ENCODE measurements at places on chromosomes 3 and 15.

DNA sequence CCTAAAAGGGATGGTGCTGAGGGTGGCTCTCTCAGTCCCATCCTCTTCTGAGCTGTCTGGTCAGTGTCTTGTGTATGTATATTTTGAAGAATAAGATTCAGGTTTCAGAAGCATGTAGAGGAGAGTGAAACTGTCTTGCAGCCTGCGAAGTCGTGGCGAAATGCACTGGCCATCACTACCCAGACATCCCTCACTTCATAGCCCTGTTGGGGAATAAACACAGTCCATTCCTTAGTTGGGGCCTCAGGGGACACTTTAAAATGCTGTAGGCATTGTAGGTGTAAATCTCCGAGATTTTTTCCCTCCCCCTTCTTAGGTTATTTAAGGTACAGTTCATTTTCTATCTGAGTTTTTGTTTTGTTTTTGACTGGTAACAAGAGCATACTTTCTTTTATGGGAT lies 93.8 kb downstream of the DNASE1L3 start:
- no peak for DNase-seq

GRCh38 chr15:88144921-88145653 lies 111.5 kb downstream of the NTRK3 start:
- no peak for DNase-seq

- DNase-seq, result no peak
Measured at GRCh38 chr3:33211444-33211843, 7.2 kb downstream of the SUSD5 start.

- no peak for DNase-seq
Measured at GRCh38 chr3:99319450-99319849, 318.9 kb upstream of the COL8A1 start.

DNA sequence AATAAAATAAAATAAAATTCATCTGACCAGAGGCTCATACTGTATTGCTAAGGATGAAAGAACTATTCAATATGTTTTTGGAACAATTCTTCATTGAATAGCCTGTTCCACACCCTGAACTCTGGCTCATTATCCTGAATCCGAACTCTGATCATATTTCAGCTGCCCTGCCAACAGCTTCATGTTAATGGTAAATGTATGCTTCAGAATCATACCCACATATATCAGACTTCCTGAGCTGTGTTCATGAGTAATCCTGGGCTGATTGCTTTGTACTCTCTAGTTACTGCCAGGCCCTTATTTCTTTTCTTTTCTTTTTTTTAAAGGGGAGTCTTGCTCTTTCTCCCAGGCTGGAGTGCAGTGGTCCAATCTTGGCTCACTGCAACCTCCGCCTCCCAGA lies 11.8 kb downstream of the INO80 start:
- no peak for DNase-seq

DNA sequence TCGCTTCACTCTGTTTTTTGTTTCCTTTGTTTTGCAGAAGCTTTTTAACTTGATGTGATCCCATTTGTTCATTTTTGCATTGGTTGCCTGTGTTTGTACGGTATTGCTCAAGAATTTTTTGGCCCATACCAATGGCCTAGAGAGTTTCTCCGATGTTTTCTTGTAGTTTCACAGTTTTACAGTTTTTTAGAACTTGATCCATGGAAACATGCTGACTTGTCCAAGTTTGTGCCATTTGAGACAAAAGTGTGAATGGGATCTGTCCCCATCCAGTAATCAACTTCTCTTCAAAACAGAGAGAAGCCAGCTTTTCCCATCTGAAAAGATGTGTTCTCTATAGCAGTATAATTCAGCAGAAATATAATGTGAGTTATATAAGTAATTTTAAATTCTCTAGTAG lies 266.5 kb upstream of the LRTM1 start:
- DNase-seq, result no peak

GRCh38 chr3:123724306-123724705 lies 139.5 kb upstream of the HACD2 start:
- DNase-seq, result no peak

DNA sequence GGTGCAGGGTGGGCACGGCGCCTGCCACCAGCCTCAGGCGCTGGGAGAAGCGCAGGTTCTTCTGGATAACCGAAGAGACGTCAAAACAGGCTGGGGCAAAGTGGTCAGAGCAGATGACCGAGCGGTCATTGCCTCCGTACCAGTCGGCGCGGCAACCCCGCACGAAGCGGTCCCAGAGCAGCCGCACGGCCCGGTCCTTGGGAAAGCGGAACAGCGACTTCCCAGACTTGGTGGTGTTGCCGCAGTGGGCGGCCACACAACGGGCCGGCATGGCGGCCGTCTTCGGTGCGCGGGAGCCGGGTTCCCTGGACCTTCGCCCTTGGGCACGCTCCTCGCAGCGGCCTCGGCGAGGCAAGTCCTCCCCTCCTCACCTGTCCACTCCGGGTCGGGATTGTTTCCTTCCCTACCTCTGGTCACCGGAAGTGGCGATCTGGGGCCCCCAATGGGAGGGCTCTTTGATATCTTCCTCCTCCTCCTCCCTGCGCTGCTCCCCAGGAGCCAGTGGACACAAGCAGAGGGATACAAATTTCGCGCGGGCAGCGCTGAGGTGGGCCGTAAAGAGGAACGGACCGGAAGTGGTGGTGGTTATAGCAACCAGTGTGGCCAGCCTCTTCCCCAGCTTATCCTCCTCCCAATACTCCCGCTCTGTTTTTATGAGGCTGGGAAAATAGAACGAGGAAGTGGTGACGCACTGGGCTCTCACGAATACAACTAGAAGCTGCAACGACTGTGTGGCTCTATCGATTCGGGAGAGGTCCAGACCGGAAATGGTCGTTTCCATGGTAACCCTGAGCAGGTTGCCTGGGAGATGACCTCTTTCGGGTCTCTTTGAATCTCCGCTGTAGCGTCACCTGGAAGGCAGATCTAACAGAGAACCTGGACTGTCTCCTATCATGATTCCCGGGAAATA lies at the start of the genes LRRC49 and THAP10:
LRRC49 (plus strand) TSS at position 825 of the 910 bp plus-strand sequence; CDS start at position 894, 69 bp downstream.
THAP10 (minus strand) TSS at position 432 of the 910 bp plus-strand sequence; CDS start at position 271, 161 bp downstream.
- peak; percentile 41 for DNase-seq

GRCh38 chr15:50813865-50814264 lies 48.4 kb upstream of the SPPL2A start:
- DNase-seq, result no peak

GRCh38 chr3:138675393-138675792 lies 66.8 kb downstream of the FAIM start:
- DNase-seq, result no peak

- DNase-seq, result no peak
Measured at GRCh38 chr3:153070511-153070868, 91.5 kb upstream of the RAP2B start.

GRCh38 chr15:34578283-34578674 lies 5.2 kb downstream of the GOLGA8B start:
- no peak for DNase-seq

DNA sequence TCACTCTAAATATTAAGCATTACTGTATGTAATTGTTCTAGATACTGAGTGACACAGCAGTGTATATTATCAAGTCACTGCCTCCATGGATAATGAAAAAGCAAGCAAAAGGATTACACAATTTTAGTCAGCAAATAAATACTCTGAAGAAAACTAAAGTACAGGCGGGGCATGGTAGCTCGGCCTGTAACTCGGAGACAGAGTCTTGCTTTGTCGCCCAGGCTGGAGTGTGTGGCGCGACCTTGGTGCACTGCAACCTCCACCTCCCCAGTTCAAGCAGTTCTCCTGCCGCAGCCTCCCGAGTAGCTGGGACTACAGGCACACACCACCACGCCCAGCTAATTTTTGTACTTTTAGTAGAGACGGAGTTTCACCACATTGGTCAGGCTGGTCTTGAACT lies 32.7 kb downstream of the RBM6 start:
- DNase-seq, result no peak

DNA sequence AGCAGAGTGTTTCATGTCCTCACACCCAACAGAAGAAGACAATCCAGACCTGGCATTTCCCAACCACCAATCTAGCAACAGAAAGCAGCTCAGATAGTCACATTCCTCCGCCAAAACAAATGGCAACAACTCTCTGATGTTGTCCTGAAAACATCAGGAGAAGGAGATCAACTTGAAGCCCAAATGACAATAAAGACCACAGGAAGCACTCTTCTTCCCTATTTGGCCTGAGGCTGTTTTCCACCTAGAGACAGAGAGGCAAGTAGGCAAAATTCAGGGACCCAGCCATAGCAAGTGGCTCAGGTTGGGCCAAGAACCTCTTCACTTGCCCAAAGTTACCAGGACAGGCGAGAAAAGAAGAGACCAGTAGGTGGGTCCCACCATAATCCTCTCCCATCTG lies 35.0 kb downstream of the ZNF148 start:
- DNase-seq, result no peak

GRCh38 chr3:44235604-44236484 lies 5.8 kb upstream of the TOPAZ1 start:
- DNase-seq, result no peak

GRCh38 chr15:65888981-65889380 lies 19.7 kb downstream of the RAB11A start:
- no peak for DNase-seq

DNA sequence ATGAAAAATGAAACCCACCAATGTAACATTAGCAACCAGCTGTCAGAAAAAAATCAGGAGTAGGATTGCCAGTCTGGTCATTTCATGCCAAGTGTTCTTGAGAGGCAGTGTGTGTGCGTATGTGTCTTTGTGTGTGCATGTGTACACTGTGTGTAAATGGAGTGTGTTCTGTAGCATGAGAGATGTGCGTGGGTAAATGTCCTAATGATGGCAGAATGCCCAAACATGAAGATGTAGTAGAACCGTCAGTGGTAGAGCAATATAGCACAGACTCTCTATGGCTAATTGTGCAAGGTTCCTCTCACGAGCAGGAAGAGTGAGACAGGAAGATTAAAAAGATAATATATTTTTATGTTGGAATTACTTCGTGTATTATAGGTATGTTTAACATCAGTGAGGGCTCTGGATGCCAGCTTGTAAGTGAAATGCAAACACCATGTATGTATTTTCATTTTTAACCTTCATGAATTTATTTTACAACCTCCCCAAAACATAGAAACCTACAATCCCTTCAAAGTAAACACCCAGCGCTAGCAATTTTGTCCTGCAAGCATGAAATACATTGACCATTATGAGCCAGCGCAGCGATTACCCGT lies 1038.7 kb downstream of the IGSF11 start:
- DNase-seq, result no peak

- DNase-seq, result no peak
Measured at GRCh38 chr3:159731254-159731653, 257.4 kb upstream of the IL12A start.

GRCh38 chr15:63880744-63881143 lies 47.0 kb upstream of the HERC1 start:
- no peak for DNase-seq

DNA sequence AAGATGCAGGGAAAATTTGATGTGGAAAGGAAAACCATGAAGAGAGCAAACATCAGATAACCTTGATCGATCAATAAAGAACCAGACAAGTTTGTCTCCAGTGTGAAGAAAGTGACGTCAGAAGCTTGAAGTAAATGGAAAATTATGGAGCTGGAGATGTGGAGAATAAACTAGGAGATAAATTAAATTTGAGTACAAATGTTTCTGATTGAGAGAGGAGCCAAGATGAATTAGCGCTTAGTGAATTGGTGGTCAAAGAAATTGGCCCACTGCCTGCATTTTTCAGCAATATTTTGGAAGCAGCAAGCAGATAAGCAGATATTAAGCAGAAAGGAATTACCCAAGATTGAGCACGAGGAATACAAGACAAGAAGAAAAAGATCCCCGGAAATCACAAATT lies 567.3 kb upstream of the ZNF385D start:
- DNase-seq, result no peak

DNA sequence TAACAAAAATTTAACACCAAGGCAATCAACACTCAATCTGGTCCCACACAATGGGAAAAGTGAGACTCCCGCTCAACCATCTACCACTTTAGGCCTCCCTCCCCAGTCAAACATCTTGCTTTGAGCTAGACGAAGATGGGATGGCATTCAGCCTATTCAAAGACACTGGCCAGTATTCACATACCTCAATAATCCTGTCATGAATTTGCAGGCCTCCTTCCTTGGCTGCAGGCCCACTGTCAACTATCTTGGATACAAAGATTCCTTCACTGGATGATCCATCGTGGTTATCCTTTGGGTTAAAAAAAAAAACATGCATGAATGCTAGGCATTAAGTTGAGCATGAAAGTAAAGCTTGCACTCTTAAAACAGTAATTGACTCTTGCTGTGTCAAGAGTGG lies 22.6 kb downstream of the PDZRN3 start:
- DNase-seq, result no peak

DNA sequence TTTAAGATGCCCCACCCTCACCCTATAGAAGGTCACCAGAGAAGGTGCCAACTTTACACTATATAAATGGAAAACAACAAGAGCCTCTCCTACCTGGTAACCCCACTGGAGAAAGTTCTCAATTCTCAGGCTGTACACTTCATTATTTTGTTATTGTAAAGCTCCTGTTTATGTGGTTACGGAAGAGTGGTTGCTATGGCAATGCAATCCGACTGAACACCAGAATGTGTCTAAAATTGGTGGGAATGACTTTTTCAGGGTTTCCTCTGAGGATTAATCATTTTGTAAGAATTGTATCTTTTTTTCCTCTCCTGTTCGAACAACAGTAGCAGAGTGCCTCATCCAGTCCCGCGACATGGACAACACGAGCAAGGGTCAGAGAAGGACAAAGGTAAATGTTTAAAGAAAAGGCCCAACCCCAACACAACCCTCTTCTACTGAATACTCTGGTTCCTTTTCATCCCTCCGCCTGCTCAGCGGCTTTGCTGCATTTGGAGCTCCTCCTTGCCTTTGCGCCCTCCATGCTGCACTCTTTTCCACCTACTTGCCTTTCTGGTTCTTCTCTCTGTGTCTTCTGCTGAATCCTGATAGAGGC lies 45.3 kb downstream of the DGKG start:
- no peak for DNase-seq

- peak; percentile 0 for DNase-seq
Measured at GRCh38 chr3:56347219-56347871, 120.9 kb downstream of the ERC2 start.

GRCh38 chr15:36777926-36778325 lies 198.5 kb downstream of the CDIN1 start:
- no peak for DNase-seq

- no peak for DNase-seq
Measured at GRCh38 chr3:132183811-132184210, 133.4 kb upstream of the ACP3 start.

DNA sequence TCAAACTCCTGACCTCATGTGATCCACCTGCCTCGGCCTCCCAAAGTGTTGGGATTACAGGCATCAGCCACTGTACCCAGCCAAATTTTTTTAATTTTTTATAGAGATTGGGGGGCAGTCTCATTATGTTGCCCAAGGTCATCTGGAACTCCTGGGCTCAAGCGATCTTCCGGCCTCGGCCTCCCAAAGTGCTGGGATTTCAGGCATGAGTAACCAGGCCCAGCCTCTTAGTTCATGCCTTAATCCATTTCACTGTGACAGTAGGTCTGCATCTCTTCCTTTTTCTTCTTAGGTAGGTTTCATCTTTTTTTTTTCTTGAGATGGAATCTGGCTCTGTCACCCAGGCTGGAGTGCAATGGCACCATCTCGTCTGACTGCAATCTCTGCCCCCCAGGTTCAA lies 37.3 kb upstream of the PPP4R2 start:
- DNase-seq, result no peak

Data from T-helper 1 cell (primary cell).